Hepatocyte (in vitro differentiated cells): ENCODE measurements at places on chromosomes 5 and 9. TPM values are rescaled to one million over a fixed set of nuclear protein-coding genes. Genes with fewer than 3 reads are reported as not detected.

GRCh38 chr9:19701274-19701673 lies 87.6 kb downstream of the SLC24A2 start:
- no peak for DNase-seq

GRCh38 chr9:113570106-113570505 lies 106.6 kb downstream of the RGS3 start:
- no peak for DNase-seq

DNA sequence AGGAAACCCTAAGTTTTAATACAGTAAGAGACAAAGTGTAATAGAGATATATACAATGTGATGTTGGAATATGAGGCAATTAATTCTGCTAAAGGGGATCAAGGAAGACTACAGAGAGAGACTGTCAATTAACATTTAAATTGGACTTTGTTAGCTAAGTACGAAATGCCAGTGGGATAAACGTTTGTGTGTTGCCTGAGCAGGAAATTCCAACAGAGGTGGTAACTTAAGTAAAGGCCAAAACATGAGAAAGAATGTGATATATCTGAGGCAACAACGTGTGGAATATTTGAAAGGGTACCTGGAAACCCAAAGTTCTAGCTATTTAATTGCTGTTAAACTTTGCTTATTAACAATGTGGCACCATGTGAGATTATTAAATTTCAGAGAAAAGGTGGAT lies 1666.9 kb upstream of the WWC1 start:
- no peak for DNase-seq

Gene GPR151
- 0.03 TPM in 1 of 2 replicates, not detected in the other for total RNA-seq
